Activated gamma-delta T cell (primary cell): ENCODE measurements at places on chromosomes 2 and 18.

DNA sequence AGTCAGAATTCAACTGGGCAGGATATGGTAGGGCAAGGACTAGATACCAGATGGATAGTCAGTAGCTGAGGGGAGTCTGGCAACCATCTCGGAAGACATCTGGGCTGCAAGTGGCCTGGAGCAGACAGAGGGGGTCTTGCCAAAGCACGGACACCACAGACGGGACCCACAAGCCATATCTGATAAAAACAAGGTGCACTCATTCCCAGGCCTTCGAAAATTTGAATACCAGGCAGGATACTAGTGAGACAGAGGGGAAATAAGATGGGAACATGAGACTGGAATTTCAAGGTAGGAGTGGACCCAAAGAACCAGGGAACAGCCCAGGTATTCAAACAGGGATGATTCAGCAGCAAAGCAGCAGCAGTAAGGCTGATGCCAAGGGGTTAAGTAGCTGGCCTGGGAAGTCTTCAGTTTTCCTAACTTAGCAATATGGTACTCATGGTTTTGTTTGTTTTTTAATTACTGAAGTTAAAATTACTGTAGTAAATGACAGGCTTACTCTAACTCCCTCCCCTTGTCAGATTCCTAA is 144.9 kb upstream of the NCKAP5 start:
- DNase-seq, result no peak

DNA sequence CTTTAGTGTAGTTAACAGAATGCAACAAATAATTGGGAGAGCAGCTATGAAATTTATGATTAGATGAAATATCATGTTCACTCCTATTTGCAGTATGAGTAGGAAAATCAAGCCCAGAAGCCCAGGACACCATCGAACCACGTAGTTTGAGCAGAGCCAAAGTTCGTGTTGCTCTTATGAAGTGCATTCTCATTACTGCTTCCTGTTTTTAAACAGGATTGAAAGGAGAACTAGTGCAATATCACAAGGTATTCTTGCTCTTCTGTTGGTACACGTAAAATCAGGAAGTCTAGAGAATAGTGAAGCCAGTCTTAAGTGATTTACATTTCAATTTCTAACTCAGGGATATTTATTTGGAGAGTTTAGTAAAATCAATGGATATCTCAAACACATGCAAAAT is 21.1 kb downstream of the ARHGAP15 start:
- DNase-seq, result no peak

DNA sequence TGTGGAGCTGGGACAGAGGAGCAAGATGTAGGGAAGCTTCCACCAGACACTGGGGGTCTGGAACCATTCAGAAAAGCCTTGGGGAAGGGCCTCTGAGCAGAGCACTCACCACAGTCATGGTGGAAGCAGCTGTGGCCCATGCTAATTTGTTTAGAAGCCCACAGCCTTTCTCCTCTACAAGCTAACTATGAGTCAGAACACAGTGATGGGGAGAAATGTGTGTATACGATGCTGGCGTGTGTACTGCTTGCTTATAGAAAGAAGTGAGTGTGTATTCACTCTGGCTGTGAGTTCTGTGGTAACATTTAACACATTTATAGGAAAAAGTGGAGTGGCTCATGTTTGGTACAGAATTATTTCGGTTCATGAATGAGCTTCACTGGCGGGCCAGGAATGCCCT is 157.0 kb upstream of the ACAA2 start:
- no peak for DNase-seq

DNA sequence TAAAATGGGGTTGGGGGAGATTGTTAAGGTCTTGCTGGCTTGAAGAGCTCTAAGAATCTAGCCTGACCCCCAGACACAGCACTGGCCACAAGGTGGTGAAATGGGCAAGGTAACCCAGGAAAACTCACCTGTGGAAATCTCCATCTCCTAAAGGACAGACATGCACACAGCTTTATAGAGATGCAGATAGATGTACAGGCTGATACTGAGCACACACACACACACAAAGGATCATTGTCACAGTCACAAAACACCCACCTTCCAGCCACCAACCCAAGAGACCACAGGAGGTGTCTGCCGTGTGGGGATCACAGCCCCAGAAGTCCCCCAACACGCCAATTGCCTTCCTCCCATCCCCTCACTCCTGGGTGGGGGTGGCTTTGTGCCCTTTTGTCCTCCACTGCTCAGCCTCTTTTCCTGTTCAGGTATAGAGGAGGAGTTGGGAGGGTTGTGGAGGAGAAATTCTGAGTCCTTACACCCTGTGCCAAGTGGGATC is 3.2 kb upstream of the CYP26B1 start:
- no peak for DNase-seq

- DNase-seq, result no peak
Observed at GRCh38 chr2:36777788-36778187, 81.3 kb downstream of the VIT start.

- DNase-seq, result no peak
Observed at GRCh38 chr2:219567131-219567530, 4.2 kb downstream of the OBSL1 start.
